Testis (tissue), 5 donors: ENCODE measurements at places on chromosomes 7 and 10. TPM values are rescaled to one million over a fixed set of nuclear protein-coding genes. Genes with fewer than 3 reads are reported as not detected.

DNA sequence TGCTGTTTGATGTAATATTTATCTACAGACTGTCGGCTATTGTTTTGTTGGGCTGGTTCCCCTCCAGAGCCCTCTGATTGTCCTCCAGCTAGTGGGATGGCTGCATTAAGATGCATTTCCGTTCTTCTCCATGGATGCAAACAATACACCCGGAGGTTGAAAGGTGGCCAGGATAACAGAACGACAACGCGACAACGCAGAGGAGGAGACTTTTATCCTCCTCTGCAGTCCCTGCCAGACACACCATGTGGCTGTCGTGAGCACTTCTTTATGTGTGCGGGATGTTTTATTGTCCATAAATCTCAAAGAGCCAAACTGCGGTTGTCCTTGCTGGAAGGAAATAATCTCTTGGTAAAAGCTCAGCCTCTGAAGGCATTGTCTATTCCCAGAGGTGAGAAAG, 39.1 kb upstream of the TCERG1L start:
- no peaks in the 10 kb centered on the region for H3K36me3 ChIP-seq
- H3K27ac ChIP-seq: no peak overlapping the region
- H3K4me3 ChIP-seq: no peak overlapping the region

DNA sequence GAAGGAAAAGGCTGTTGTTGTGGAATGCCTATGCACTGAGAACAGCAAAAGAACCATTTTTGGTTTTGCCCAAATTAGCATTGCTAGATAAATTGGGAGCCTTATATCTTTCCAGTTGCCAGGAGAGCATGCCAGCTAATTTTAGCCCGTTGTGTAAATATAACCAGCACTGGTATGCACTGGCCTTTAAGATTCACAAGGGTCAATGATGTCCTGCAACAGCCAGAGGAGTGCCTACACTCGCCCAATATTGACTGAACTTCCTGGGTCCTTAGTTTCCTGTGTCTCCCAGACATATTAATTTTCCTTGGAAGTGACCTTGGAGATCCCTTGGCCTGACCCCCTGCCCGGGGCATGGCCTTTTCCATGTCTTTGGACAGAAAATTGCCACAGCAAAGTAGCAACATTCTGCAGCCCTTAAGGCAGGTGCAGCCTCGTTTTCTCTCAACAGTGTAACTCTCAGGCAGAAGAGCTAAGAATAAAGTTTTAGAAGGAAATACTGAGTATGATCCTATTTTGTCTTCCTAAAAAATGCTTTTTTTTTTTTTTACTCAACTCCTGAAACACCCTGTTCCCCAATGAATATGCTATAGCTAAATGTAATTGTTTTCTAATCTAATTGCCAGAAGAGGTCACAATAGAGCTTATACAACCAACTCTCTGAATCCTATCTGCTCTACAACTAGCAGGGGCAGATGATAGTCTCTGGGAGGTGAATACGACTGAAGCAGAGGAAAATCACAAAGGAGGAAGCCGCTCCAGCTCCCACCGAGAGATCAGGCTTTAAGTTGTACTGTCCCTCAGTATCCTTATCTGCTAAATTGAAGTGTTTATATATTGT, 131.9 kb upstream of the PCGF5 start:
- no peaks in the 10 kb centered on the region for H3K27me3 ChIP-seq
- no peak overlapping the region for H3K27ac ChIP-seq
- H3K36me3 ChIP-seq: no peaks in the 10 kb centered on the region
- no peak for DNase-seq
- H3K4me3 ChIP-seq: no peak overlapping the region

SLC26A5 gene
- 1.7 TPM for total RNA-seq

- DNase-seq: no peak
- no peak overlapping the region for H3K4me3 ChIP-seq
- no peaks in the 10 kb centered on the region for H3K36me3 ChIP-seq
- no peaks in the 10 kb centered on the region for H3K27me3 ChIP-seq
- H3K27ac ChIP-seq: no peak overlapping the region
- H3K4me1 ChIP-seq: peaks cover 19% of the 10 kb centered on the region
Measured at GRCh38 chr10:44209811-44210210, 175.1 kb downstream of the CXCL12 start.

DNA sequence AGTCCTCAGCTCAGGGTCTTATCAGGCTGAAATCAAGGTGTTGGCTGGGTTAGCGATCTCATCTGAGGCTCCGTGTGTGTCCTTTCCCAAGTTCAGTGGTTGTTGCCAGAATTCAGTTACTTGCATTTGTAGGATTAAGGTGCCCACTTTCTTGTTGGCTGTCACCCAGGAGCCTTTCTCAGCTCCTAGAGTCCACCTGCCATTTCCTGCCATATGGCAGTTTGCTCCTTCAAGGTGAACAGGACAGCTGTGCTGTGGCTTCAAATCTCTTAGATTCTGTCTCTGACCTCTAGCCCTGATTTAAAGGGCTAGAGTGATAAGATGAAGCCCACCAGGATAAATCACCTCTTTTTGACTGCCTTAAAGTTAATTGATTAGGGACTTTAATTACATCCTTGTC, 1.0 kb upstream of the HIF1AN start:
- H3K27me3 ChIP-seq: no peaks in the 10 kb centered on the region
- DNase-seq: no peak
- no peaks in the 10 kb centered on the region for H3K36me3 ChIP-seq
- peaks cover 16% of the 10 kb centered on the region for H3K4me1 ChIP-seq
- H3K27ac ChIP-seq: no peak overlapping the region

PCDH15 gene
- 2.8 TPM for total RNA-seq

DNA sequence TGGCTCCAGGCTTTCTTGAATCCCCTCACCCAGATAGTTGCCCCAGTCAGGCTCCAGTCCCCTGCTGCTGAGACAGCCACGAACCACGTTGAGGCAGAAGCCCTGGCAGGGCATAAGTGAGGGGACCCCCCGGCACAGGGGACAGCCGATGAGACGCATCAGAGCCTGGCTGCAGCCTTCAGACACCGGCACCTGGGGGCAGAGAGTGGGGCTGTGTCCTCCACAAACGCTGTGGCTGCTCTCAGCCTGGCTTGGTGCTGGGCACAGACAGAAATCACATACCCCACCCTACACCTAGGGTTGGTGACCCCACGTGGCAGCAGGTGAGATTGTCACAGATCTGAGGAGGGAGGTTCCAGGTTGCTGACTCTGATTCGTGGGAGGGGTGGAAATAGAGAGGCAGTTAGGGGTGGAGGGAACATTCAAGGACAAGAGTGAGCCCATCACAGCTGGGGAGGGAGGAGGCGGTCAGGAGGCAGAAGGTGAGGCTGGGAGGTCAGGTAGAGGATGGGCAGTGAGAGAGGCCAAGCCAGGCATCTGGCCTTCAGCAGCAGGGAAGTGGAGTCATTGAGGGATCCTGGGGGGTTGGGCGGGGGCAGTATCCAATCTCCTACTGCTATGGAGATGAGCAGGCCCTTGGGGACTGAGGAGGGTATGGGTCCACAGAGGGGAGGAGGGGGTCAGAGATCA, 3.2 kb downstream of the GPC2 start:
- no peaks in the 10 kb centered on the region for H3K36me3 ChIP-seq
- H3K27me3 ChIP-seq: no peaks in the 10 kb centered on the region
- no peak overlapping the region for H3K4me3 ChIP-seq

GRCh38 chr10:1644191-1644711, 93.1 kb downstream of the ADARB2 start:
- H3K36me3 ChIP-seq: no peaks in the 10 kb centered on the region
- no peaks in the 10 kb centered on the region for H3K4me1 ChIP-seq
- H3K27me3 ChIP-seq: no peaks in the 10 kb centered on the region
- H3K4me3 ChIP-seq: no peak overlapping the region

DNA sequence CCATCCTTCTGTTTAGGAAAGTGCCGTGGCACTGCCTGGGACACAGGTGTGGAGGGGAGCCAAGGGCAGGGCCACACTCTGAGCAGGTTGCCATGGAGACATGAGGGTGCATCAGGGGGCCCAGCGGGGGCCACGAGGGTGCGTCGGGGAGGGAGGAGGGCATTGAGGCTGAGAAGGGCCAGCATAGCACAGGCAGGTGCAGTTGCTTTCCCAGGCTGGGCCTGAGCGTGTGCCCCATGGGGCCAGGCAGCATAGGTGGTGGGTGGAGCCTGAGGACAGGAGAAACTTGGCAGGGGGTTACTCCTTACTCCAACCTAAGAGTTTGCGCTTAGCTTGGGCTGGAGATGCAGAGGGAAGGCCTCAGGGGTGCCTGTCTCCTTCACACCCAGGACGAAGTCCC, 15.2 kb downstream of the YKT6 start:
- H3K27me3 ChIP-seq: no peaks in the 10 kb centered on the region
- no peaks in the 10 kb centered on the region for H3K4me1 ChIP-seq
- DNase-seq: no peak
- no peak overlapping the region for H3K27ac ChIP-seq

DNA sequence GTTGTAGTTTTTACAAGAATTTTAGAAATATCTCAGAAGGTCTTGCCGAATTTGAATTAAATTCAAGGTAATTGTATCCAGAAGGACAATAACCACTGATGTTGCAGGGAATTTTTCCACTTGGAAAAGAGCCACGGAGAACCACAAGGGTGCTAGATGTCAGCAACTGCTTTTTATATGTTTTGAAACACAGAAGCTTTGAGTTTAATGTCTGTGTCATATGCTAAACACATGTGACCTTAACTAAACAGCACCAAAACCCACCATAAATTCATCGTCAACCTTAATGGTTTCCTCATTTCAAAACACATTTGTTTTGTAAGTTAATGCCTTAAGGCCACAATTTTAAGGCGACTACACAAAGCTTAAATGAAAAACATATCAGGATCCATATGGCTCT, 106.9 kb downstream of the COL28A1 start:
- no peaks in the 10 kb centered on the region for H3K27me3 ChIP-seq
- no peak overlapping the region for H3K27ac ChIP-seq
- no peak for DNase-seq

DNA sequence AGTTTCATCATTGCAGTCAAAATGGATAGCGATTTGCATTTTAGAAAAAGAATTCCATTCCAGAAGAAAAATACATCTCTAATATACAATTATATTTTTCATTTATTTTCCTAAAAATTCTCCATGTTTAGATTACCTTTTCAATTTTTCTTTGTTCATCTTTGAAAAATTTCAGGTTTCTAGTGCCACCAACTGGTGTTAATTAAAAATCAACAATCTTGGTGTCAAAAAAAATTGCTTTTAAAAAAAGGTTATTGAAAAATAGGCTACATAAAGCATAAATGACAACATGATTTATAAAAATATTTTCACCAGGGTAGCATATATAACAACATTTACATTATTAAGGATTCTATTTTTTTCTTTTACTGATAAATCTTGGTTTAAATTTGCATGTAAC, 53.0 kb downstream of the CCDC186 start:
- H3K27ac ChIP-seq: no peak overlapping the region
- no peak for DNase-seq
- H3K36me3 ChIP-seq: no peaks in the 10 kb centered on the region
- H3K4me3 ChIP-seq: no peak overlapping the region
- H3K4me1 ChIP-seq: no peaks in the 10 kb centered on the region

MRPS33 gene
- total RNA-seq: 31.9 TPM

GRCh38 chr10:117550599-117551329, 8.2 kb downstream of the EMX2 start:
- no peak overlapping the region for H3K4me3 ChIP-seq
- H3K4me1 ChIP-seq: no peaks in the 10 kb centered on the region
- no peaks in the 10 kb centered on the region for H3K36me3 ChIP-seq
- H3K27me3 ChIP-seq: no peaks in the 10 kb centered on the region
- DNase-seq: no peak
- H3K27ac ChIP-seq: no peak overlapping the region

PTPRN2 gene
- 9.8 TPM for total RNA-seq

CYP2C19 gene
- not detected for total RNA-seq

GRCh38 chr10:14407567-14407966, 76.8 kb upstream of the FRMD4A start:
- DNase-seq: no peak
- no peak overlapping the region for H3K4me3 ChIP-seq
- no peaks in the 10 kb centered on the region for H3K27me3 ChIP-seq
- no peak overlapping the region for H3K27ac ChIP-seq

DNA sequence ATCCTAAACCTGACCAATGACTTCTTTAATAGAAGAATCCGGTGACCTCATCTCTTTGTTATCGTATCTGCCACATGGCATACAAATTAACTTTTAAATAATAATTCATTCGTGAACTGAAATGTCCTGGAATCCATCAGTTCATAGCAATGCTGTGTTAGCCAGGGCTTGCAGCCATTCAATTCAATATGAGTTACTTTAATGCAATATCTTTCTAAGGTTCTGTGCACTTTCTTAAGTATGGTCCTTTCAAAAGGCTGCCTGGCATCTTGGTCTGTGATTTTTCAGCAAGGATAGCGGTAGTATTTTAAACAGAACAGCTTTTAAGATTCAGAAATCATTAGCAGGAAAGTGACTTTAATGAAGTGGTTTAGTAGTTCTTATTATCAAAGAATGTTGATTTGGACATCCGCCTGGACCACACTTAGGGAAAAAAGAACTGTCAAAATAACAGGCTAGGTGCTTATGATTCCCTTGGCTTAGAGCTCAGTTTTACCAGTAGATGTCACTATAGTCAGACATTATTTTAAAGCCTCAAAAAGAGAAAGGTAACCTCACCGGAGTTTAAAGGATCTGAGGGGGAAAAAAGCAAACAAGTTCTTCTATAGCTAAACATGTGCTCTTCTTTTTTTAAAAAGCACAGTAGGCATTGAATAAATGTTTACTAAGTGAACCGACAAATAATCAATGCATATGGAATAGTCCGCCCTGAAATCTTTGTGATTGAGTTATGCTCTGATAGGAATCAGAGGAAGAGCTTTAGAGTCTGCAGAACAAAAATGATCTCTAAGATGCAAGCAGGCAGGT, 22.7 kb downstream of the SLC35G1 start:
- no peak overlapping the region for H3K4me3 ChIP-seq
- H3K27me3 ChIP-seq: no peaks in the 10 kb centered on the region
- DNase-seq: no peak
- H3K36me3 ChIP-seq: no peaks in the 10 kb centered on the region

DNA sequence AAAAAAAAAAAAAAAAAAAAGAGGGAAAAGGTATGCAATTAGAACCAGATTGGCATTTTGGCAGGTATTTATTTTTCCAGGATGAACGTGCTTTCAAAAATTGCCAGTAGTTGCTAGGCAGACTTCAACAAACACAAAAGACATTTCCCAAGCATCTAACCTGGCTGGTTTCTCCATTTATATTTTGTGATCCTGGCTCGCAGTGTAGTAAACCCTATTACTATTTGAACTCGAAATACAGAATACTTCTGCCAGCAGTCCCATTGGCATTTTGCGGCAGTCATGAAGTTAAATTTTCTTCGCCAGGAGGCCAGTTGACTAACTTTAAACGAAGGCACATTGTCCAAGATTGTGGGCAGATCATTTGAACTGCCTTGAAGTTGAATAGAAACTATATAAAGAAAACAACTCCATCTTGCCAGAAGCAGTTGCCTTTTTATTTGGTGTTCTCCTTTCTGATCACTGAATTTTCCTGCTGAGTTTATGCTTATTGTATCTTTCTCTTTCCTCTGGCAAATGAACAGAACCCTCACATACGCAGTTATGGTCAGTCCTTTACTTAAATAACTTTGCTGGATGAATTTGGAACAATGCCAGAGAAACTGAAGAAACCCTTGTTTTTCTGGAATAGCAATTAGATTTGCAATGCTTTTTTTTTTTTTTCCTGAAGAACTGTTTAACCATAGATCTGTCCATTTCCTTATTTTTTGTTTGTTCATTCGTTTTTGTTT, 132.9 kb downstream of the BICC1 start:
- H3K36me3 ChIP-seq: no peaks in the 10 kb centered on the region
- H3K27me3 ChIP-seq: no peaks in the 10 kb centered on the region
- no peak overlapping the region for H3K4me3 ChIP-seq
- H3K27ac ChIP-seq: no peak overlapping the region
- peaks cover 13% of the 10 kb centered on the region for H3K4me1 ChIP-seq

HOGA1 gene
- total RNA-seq: 0.25 TPM
